ENCODE measurements at places on chromosomes 2 and 18.

- no peak for DNase-seq
Observed at GRCh38 chr2:205975082-205975949, 110.7 kb downstream of the INO80D start.

- no peak for DNase-seq
Observed at GRCh38 chr2:74092275-74092674, 55.4 kb downstream of the BOLA3 start.

- DNase-seq: no peak
Observed at GRCh38 chr2:241267249-241268067, 48.0 kb downstream of the HDLBP start.

DNA sequence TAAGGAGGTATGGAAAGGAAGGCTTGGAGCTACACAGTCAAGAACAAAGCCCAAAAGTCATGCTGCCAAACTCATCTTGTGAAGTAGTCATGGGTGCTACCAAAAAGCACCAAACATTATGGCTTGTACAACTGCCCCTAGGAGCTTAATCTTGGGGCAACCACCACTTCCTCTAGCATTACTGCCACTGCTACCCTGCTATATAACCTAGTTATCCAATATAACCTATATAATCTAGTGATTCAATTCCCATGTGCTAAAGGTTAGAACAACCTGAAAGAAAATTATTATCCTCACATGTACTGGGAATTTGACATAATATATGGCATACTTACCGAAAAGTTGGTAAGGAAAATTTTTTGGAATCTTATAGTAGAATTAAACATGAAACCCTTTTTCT is 102.6 kb upstream of the RBBP8 start:
- no peak for DNase-seq

DNA sequence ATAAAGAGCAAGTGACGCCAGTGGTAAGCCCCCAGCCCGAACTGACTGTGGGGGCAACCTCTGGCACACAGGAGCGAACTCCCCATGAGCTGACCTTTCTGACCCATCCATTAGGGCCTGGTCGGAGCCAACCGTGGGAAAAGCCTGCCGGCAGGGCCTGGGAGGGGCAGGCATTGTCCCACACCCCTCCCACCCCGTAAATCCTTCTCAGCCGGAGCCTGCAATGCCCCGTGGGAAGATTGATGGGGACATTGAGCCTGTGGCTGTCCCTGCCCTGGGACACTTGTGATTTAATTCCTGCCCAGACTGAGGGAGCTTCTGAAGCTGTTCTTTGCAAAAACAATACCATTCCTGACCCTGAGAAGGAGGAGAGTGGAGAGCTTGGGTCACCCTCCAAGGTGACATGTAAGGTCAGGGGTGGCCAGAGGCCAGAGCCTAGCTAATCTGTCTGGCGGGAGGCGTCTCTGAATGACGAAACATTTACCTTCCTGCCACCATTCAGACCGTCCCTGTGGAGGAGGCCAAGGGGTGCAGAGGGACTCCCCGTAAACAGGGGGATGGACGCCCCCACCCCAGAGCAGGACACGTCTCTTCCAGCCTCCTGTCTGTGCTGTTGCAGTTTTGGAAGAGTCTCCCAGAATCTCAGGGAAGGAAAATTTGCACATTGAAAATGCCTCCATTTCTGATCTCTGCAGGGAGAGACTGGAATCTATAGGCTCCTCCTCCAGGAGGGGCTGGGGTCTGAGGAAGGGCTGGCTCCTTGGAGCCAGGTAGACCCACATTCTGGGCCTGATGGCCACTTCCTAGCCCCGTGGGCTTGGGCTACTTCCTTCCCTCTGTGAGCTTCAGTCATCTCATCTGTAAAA is 51.2 kb upstream of the HS6ST1 start:
- no peak for DNase-seq

- peak; percentile 66 for DNase-seq
Observed at GRCh38 chr2:9800975-9801726, 42.1 kb upstream of the TAF1B start.
